Stimulated activated CD4-positive, alpha-beta T cell treated with anti-CD3 and anti-CD28 coated beads, Interleukin-1b, Interleukin-23, amount 100 ng/mL, for 1 hour (primary cell): ENCODE measurements at places on chromosomes 7 and 10.

- no peak for DNase-seq
Observed at GRCh38 chr7:18936265-18936664, 181.2 kb downstream of the TWIST1 start.

GRCh38 chr10:59674215-59674836 lies 35.3 kb downstream of the SLC16A9 start:
- no peak for DNase-seq

GRCh38 chr10:76420725-76421124 lies 989.3 kb downstream of the LRMDA start:
- no peak for DNase-seq

DNA sequence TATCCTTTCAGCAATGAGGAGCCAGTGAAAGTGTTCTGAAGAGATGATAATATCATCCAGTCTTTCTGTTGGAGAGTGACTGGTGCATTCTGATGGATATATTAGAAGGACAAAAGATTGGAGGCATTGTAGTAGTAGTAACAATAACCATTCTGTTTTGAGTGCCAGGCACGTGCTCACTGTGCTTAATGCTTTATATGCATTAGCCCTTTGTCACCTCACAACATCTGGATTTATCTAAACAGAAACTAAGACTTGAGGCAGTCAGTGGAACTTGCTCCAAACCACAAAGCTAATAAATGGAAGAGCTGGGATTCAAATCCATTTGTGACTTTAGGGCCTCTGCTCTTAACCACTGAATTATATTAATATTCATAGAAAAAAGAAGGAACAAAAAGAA lies 84.5 kb upstream of the OIT3 start:
- DNase-seq: no peak

GRCh38 chr10:102419269-102420180 lies 940 bp upstream of the PSD start:
- peak; percentile 60 for DNase-seq

- no peak for DNase-seq
Observed at GRCh38 chr10:4196183-4196582, 411.2 kb upstream of the KLF6 start.
